H54 (cell line): ENCODE measurements at places on chromosomes 6 and 20.
A peak's percentile ranks its signal among the peaks of the same experiment; 100 is the strongest.

- DNase-seq = no peak
These were observed 34.6 kb upstream of the EPHA7 start for GRCh38 chr6:93453956-93454355.

DNA sequence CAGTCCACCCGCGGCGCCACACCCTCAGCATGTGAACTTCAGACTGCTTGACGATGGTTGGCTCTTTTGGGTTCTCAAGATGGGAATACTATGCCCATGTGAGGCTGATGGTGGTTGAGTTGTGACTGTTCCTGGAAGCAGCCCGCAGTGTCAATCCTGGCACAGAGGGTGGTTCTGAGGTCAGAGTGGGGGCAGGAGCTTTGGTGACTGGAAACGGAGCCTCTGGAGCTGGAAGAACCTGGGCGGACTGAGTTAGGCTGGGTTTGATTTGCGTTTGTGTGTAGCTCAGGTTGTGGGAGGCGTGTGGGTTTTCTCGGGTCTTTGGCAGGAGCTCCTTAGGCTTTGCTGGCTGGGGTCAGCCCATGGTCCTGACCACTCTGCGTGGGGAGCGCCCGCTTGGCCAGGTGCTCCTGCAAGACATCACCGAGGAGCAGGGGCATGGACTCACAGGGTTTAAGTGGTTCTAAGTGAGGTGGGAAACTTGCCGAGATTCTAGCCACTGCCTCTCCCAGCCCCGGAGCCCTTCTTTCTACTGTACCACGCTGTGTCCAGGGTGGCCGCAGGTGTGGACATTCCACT is 37.3 kb upstream of the SLC22A1 start:
- DNase-seq = no peak

DNA sequence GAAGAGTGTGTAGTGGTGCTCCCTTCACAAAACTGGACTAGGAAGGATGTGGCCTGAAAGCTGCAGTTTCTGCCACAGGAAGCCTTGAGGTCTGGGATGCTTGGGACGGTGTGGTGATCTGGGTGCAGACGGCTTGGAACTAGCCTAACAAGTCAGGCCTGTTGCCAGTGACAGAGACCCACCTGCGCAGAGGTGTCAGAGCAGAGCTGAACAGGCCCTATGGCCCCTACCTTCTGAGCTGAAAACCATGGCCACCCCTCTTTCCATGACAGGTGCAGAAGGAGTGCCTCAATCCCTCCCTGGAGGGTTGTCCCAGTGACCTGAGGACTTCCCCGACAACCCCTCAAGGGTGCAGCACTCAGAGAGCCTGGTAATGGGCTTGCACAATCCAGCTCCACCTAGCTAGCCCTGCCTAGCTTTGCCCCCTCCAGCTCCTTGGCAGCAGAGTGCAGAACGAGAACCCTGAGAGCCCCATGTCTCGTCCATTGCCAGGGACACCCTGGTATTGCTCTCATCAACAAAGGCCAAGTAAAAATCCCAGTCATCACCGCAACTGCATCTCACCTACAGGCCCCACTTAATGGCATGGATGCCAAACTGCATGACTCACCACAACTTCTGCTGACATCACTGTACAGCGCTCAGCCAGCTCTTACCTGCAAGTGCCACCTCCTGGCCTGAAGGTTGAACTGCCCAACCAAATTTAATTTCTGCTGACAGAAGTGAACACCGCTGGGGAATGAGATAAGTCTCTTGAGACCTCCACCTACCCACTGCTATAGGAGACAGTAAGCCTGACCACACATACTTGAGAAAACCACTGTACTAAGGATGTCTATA is 563.1 kb downstream of the TFAP2A start:
- no peak for DNase-seq

GRCh38 chr6:18412068-18412467 is 24.9 kb downstream of the RNF144B start:
- no peak for DNase-seq

DNA sequence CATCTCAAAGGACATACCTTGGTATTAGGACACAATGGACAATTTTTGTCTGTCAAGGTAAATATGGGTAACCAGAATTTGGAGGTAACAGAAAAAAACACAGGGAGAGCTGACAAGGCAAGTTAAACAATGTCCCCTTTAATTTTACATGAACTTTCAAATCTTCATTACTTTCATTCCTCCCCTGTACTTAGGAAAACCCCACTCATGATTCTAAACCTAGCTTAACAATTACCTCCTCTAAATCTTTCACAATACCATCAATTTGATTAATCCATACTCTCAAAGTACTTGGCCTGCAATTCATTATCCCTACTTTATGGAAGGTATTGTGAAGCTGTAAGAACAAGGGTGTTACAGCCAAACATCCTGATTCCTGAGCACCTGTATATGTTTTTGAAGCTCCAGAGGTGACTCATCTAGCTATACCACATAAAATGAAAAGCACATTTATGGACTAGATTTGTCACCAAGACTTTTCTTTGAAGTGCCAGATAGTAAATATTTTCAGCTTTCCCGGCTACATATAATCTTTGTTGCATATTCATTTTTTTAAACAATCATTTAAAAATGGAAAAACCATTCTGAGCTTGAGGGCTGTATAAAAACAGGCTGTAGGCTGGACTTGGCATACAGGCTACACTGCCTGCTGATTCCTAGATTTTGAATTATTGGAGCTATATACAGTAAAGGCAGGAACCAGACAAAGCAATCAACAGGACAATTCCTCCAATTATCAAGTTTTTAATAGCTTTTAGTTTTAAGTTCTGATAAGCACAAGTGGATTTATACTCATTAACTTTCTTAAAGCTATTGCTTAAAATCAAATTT is 22.9 kb downstream of the DEK start:
- DNase-seq = no peak

DNA sequence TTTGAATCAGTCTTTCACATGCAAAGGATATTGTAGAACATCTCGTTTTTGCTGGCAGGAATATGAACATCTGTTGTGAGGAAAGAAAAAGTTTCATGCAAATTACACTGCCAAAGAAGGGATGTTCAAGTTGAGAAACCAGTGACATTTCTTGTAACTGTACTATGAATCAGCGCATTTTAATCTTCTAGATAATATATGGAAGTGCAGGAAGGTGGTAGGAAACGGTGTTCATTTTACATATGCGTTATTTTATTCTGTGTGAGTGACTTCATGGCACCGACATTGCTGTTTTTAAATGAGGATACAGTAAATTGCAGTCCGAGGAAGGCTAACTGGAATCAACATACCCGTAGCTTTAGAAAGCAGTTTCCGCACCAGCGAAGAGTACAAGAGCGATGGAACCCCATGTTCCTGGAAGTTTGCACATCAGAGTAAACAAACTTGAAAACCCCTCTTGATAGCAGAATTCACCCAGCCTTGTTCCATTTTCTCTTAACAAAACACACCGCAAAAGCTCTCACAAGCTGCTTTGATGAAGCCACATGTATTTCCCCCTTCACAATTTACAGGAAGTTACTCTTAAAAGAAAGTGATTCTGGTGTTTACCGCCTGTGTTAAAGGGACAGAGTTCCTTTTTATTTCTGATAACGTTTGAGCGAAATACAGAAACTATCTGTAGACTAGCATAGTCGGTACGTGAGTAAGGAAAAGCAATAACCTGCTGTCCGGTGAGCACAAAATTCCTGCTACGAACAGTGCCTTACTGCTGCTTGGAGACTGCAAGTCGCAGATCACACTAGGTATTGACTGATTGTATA is 11.5 kb downstream of the PRDM1 start:
- DNase-seq = no peak

DNA sequence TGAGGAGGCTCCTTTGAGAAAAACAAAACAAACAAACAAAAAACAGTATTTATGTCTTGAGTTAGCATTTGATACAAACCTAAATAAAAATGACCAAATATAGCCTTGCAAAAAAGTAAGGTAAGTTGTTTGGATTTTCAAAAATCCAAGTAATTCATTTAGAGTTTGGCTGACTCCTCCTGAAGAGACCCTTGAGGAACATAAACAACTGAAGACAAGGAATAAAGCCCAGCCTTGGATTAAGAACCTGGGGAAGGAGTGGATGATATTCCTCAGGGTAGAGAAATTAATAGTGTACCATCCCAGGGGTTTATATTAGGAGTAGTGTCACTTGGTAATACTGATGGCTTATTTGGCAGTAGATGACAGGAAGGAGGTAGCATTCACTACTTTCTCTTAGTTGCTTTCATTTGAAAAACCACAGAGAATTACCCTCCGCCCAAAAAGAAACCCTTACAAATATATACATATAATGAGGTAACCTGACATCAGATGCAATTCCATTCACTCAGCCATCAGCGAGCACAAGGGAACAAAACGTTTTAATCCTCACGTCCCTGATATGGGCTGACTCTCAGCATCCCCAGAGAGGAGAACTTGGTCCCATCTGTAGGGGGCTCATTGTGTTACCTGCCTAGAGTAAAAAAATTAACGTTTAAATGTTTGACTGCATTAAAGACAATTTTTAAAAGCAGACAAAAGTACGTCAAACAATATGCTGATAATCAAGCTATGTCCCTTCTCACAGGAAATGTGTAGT is 57.0 kb downstream of the SOBP start:
- no peak for DNase-seq

DNA sequence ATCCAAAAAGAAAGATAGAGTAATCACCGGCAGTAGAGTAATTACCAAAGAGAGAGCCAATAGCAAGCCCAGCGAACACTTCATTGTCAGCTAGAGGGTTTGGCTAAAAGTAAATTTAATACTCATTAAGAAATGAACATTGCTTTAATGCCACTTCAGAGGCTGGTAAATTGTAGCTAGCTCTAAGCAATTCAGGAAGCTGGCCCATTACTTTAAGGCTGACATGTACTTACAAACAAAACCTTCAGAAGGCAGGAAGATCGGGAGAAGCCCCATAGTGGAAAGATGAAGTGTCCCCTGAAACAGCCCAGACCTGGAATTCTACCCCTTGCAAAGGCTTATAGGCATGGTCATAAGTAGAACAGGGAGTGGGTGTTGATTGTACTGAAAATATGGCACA is 396.6 kb upstream of the ID4 start:
- DNase-seq = no peak

- DNase-seq = peak; percentile 76
These were observed 4.5 kb upstream of the EBF4 start for GRCh38 chr20:2688041-2688591.

GRCh38 chr6:163707387-163708355 is 293.2 kb downstream of the QKI start:
- DNase-seq = no peak

DNA sequence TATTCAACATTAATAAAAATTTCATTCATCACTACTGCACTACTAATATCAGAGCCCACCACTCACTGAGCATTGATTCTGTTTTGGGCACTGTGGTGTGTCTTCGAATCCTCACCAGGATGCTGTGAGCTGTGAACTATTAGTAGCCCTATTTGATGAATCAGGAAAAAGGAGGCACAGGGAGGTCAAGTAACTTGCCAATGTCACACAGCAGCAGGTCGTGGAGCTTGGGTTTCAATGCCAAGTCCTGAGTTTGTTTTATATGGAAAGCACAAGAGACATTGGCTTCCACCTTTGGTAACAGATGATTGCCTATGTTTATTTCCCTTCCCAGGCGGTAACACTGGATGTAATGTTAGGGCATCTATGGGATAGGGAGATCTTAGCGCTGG is 15.0 kb downstream of the NQO2 start:
- no peak for DNase-seq

GRCh38 chr6:106094964-106095335 is 8.8 kb downstream of the PRDM1 start:
- DNase-seq = no peak

DNA sequence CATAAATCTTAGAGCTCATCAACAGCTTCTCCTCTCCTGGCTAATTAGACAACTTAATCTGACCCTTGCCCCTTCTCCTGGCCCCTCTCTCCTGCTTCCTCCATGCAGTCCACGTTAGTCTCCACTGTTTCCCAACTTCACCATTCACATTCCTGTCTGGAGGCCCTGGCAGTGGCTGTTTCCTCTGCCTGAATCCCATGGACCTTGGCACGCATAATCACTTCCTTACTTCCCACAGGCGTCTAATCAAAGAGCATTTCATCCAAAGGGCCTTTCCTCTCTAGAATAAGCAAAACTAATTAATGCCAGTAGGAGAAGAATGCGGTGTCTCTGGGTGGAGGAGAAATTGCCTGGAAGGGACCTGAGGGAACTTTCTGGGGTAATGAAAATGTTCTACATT is 16.4 kb upstream of the XRN2 start:
- DNase-seq = no peak
